SJCRH30 (cell line): ENCODE measurements at places on chromosomes 16 and 17. TPM values are rescaled to one million over a fixed set of nuclear protein-coding genes. Genes with fewer than 3 reads are reported as not detected.

DNA sequence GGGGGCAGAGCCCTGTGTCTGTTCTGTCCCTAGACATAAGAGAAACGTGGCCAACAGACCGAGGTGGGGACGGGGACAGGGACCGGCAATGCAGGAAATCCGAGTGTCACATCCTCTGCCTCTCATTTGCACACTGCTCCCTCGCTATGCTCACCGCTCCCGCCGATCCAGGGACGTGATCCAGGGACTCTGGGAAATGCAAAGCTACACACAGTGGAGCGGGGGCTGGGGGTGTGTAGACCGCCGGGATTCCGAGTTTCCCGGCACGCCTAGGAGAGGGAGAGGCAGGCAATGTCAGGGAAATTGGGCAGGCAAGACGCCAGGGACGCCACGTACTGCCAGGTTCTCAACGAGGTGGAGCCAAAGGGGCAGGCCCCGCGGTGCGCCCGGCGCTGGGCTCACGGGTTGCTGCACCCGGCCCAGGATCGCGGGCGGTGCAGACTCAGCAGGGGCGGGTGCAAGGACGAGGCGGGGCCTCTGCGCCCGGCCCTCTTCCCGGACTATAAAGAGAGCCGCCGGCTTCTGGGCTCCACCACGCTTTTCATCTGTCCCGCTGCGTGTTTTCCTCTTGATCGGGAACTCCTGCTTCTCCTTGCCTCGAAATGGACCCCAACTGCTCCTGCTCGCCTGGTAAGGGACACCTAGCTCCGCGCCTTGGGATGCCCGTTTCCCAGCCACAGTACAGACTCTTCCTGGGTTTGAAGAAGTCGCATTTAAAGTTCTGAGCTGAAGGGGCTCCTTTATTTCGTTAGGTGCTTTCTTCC lies at the start of gene MT1X:
MT1X (plus strand) TSS at position 532 of the 764 bp plus-strand sequence; CDS start at position 603, 71 bp downstream.
- H3K4me3 ChIP-seq = peak within 1 kb of the TSS; percentile 70
- H3K4me1 ChIP-seq = peaks cover 8% of the 10 kb centered on the region
- peak within 1 kb of the TSS; percentile 35 for H3K27ac ChIP-seq
- no peaks in the 10 kb centered on the region for H3K36me3 ChIP-seq
- peak; percentile 95 for DNase-seq
- H3K27me3 ChIP-seq = no peaks in the 10 kb centered on the region

- H3K27me3 ChIP-seq = no peaks in the 10 kb centered on the region
- H3K4me3 ChIP-seq = no peak overlapping the region
- peak; percentile 22 for DNase-seq
- no peaks in the 10 kb centered on the region for H3K4me1 ChIP-seq
- no peak overlapping the region for H3K27ac ChIP-seq
These were observed 203.7 kb upstream of the COX10 start for GRCh38 chr17:13865650-13866049.

DNA sequence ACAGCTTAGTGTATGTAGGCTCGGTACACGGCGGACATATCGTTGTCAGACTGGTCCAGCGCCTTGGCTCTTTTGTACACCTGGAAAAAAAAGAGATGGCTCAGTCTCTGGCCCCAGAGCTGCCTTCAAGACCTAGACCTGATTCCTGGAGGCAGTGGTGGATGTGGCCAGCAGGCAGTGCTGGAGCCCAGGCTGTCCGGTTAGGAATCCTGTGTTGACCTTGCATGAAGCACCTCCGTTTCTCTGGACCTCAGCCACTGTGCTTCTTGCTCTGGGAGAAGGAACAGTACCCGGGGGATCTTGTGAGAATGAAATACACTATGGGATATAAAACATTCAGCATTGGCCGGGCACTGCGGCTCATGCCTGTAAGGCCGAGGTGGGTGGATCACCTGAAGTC lies 2.8 kb upstream of the ROGDI start:
- H3K27me3 ChIP-seq = no peaks in the 10 kb centered on the region
- H3K36me3 ChIP-seq = peaks cover 22% of the 10 kb centered on the region
- H3K4me1 ChIP-seq = peaks cover 11% of the 10 kb centered on the region
- DNase-seq = no peak

DNA sequence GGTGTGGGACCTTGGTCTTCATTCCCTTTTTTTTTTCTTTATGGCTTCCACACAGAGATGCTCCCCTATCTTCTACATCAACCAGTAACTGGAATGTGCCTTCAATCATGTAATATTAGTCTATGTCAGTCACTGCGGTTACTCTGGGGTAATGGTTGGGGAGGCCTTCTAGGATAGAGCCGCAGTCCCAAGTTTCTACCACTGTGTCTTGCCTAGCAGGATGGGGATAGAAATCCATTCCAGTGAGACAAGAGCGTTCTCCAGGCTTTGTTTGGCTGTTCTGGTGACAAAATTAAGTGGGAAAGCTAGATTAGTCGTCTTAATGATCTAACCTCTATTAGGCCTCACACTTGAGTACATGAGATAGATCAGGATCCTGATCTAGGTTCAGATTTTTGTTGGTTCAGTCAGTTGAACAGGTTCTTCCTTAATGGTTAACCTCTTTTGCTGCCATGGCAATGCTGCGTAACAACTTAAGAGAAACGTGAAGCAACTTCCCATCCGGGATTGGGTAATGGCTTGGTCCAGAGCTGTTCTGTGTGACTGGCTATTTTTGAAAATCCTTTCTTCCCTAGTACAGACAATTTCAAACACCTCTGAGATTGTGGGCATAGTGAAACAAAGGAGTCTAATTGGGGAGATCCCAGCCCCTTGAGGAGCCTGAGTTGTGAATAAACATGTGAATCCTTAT lies 8.7 kb downstream of the MSL1 start:
- H3K4me3 ChIP-seq = no peak overlapping the region
- no peak overlapping the region for H3K27ac ChIP-seq
- peaks cover 90% of the 10 kb centered on the region for H3K36me3 ChIP-seq
- no peak for DNase-seq
- H3K4me1 ChIP-seq = no peaks in the 10 kb centered on the region

DNA sequence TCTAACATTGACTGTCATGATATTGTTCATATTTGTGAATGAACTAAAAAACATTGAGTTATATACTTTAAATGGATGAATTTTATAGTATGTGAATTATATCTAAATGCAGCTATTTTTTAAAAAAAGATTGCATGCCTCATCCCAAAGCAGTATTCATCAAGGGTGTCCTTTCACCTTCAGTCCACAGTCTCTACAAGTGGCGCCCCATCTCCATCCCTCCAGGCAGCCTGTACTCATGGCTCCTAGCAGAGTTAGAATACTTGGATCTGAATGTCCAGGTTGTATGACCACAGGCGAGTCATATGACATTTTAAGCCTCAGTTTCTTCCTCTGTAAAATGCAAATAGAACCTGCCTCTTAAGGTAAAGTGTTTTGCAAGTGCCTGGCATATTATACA lies 69.8 kb downstream of the TMEM100 start:
- no peak for DNase-seq
- no peaks in the 10 kb centered on the region for H3K4me1 ChIP-seq
- H3K36me3 ChIP-seq = no peaks in the 10 kb centered on the region
- no peaks in the 10 kb centered on the region for H3K27me3 ChIP-seq

DNA sequence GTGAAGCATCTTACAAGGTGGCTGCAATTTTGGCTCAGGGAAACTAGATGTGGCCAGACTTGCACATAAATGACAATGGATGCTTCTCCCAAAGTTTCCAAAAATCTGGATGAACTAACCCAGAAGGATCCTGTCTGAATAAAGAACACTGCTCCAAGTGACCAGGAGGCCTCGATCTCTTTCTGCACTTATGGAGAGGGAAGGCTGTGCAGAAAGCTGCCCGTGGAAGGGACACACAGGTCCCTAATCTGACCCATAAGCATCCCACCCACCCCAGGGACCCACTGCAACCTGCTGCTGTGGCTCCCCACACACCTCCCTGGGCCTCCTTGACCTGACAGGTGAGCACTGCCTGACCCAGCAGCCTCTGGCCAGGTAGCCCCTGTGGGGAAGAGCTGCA lies 74.6 kb upstream of the SEC14L1 start:
- peaks cover 10% of the 10 kb centered on the region for H3K27me3 ChIP-seq
- no peak overlapping the region for H3K4me3 ChIP-seq
- no peak overlapping the region for H3K27ac ChIP-seq
- H3K4me1 ChIP-seq = no peaks in the 10 kb centered on the region

DNA sequence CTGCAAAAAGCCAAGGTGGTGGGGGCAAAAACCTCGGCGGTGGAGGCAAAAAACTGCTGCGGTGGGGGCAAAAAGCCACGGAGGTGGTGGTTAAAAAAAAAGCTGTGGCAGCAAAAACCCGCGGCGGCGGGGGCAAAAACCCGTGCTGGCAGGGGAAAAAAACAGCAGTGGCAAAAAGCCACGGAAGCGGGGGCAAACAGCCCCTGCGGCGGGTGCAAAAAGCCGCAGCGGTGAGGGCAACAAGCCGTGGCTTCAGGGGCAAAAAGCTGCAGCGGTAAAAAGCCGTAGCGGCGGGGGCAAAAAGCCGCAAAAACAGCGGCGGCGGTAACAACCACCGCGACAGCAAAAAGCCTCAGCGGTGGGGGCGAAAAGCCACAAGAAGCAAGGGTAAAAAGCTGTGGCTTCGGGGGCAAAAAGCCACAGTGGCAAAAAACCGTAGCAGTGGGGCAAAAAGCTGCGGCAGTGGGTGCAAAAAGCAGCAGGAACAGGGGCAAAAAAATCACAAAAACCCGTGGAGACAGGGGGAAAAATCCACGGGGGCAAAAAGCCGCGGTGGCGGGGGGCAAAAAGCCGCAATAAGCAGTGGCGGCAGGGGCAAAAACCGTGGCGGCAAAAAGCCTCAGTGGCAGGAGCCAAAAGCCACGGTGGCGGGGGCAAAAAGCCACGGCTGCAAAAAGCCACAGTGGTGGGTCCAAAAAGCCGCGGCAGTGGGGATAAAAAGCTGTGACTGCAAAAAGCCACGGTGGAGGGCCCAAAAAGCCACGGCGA lies 193.7 kb downstream of the SHCBP1 start:
- H3K27ac ChIP-seq = no peak overlapping the region
- no peaks in the 10 kb centered on the region for H3K36me3 ChIP-seq
- DNase-seq = no peak
- H3K27me3 ChIP-seq = no peaks in the 10 kb centered on the region
- no peaks in the 10 kb centered on the region for H3K4me1 ChIP-seq
- no peak overlapping the region for H3K4me3 ChIP-seq

- peak; percentile 18 for DNase-seq
- H3K27me3 ChIP-seq = no peaks in the 10 kb centered on the region
- no peaks in the 10 kb centered on the region for H3K36me3 ChIP-seq
- no peaks in the 10 kb centered on the region for H3K4me1 ChIP-seq
- H3K4me3 ChIP-seq = peak overlapping the region; percentile 47
- H3K27ac ChIP-seq = no peak overlapping the region
These were observed 55.6 kb upstream of the ALOX12 start for GRCh38 chr17:6940186-6940649.

DNA sequence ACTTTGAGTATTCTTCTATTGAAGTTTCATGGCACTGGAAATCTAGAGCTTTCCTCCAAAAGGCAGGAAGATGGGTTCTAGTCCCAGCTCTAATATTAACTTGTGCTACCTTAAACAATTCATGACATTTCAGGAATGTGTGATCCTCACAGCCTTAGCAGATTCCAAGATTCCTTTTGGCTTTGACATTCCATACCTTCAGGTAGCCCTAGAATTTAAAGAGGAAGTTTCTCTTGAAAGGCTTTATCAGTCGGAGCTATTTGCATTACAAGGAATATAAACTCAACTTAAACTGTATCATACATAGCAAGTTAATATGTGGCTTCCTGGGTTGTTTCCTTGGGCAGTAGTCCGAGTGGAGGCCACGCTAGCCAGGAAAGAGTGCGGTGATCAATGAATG lies 330.0 kb downstream of the SHISA9 start:
- H3K27me3 ChIP-seq = 0 out of 2 replicates have a peak, but pooled peaks cover 2% of the 10 kb centered on the region
- no peak overlapping the region for H3K4me3 ChIP-seq
- H3K4me1 ChIP-seq = no peaks in the 10 kb centered on the region
- H3K27ac ChIP-seq = no peak overlapping the region
- no peak for DNase-seq

DNA sequence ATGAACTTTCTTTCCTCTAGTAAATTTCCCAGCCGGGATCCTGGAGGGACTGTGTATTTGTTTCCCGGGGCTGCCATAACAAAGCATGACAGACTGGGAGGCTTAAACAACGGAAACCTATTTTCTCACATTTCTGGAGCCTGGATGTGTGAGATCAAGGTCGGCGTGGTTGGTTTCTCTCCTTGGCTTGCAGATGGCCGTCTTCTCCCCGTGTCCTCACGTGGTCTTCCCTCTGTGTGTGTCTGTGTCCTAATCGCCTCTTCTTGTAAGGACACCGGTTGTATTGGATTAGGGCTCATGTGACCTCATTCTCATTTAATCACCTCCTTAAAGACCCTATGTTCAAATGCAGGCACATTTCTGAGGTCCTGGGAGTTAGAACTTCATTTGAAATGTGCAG lies 22.0 kb upstream of the USP10 start:
- H3K4me1 ChIP-seq = no peaks in the 10 kb centered on the region
- no peaks in the 10 kb centered on the region for H3K36me3 ChIP-seq
- no peak for DNase-seq
- H3K4me3 ChIP-seq = no peak overlapping the region
- H3K27ac ChIP-seq = no peak overlapping the region

- no peak overlapping the region for H3K27ac ChIP-seq
- H3K36me3 ChIP-seq = no peaks in the 10 kb centered on the region
- H3K27me3 ChIP-seq = no peaks in the 10 kb centered on the region
- DNase-seq = no peak
- no peaks in the 10 kb centered on the region for H3K4me1 ChIP-seq
These were observed 33.4 kb downstream of the SNX29 start for GRCh38 chr16:12009922-12010321.

GRCh38 chr17:31915456-31916100 lies 14.1 kb upstream of the UTP6 start:
- no peak overlapping the region for H3K27ac ChIP-seq
- peaks cover 4% of the 10 kb centered on the region; the same call in 1 of the 2 replicates for H3K27me3 ChIP-seq
- no peak overlapping the region for H3K4me3 ChIP-seq
- H3K36me3 ChIP-seq = no peaks in the 10 kb centered on the region
- H3K4me1 ChIP-seq = no peaks in the 10 kb centered on the region

- DNase-seq = no peak
- H3K36me3 ChIP-seq = peaks cover 34% of the 10 kb centered on the region
- no peak overlapping the region for H3K27ac ChIP-seq
- no peak overlapping the region for H3K4me3 ChIP-seq
These were observed 43.9 kb downstream of the TSC2 start for GRCh38 chr16:2091547-2092255.

- no peaks in the 10 kb centered on the region for H3K36me3 ChIP-seq
- H3K4me1 ChIP-seq = peaks cover 28% of the 10 kb centered on the region
- H3K4me3 ChIP-seq = no peak overlapping the region
These were observed 17.1 kb downstream of the CDH5 start for GRCh38 chr16:66383551-66383950.

- no peak overlapping the region for H3K27ac ChIP-seq
- no peak overlapping the region for H3K4me3 ChIP-seq
- DNase-seq = no peak
- no peaks in the 10 kb centered on the region for H3K4me1 ChIP-seq
These were observed 35.0 kb downstream of the CNGB1 start for GRCh38 chr16:57935904-57936303.

The NPTX1 gene
- total RNA-seq = not detected in 2 replicates

The KRTAP4-6 gene
- not detected in 2 replicates for total RNA-seq

The ST3GAL2 gene
- 13.6 TPM in 2 replicates for total RNA-seq

The RPGRIP1L gene
- total RNA-seq = 21.4 and 26.9 TPM in 2 replicates

The NTHL1 gene
- 16.6 and 17.5 TPM in 2 replicates for total RNA-seq

The PMFBP1 gene
- total RNA-seq = 0.23 and 0.34 TPM in 2 replicates

The C17orf113 gene
- 0.18 and 0.49 TPM in 2 replicates for total RNA-seq
